ENCODE measurements at places on chromosomes 1 and 21.

GRCh38 chr1:179951383-179952144 lies 3.0 kb upstream of the CEP350 start:
- DNase-seq = no peak

- DNase-seq = no peak
Observed at GRCh38 chr1:232486006-232486405, 143.9 kb downstream of the SIPA1L2 start.

- no peak for DNase-seq
Observed at GRCh38 chr1:30737357-30738039, 14.1 kb upstream of the MATN1 start.

DNA sequence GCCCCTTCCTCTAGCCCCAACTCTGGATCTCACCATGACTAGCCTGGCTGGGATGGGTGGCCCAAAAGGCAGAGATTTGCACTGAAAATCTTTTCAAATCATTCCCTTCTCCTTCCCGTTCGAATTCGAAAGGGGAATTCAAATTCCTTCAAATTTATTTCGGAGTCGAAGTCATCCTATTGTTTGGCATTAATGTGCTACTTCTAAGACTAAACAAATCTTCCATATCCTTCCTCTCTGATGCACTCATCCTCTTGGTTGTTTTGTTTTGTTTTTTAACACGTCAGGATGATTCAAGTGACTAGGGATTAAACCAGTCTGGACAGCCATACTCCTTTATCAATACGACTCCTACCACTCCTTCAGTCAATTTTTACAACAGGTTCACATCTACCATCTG lies 95.5 kb upstream of the SGIP1 start:
- no peak for DNase-seq

- no peak for DNase-seq
Observed at GRCh38 chr1:87044840-87045239, 130.4 kb downstream of the HS2ST1 start.

- no peak for DNase-seq
Observed at GRCh38 chr1:1616838-1617237, 1.5 kb downstream of the MIB2 start.

DNA sequence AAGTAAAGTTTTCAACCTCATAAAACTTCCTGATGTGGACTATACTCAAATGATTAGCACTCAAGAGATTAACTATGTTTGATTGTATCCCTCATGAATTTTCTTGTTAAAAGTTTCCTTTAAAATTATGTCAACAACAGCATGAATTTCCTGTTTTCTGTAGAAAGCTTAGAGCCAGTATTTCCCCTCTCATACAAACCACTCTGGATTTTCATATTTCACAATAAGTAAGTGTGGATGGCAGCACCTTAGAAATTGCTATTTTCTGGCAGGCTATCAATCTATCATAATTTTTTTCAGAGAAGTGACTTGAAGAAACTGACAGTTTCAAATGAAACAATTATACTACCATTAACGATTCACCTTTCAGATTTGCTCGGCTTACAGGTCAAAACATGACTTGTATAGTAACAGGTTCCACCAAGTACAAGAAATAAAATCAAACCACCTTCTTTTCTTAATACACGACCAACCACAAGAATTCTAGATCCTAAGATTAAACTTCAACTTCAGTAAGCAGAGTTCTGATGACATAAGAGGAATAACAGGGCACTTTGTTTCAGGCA lies 20.8 kb downstream of the ELK4 start:
- DNase-seq = no peak

DNA sequence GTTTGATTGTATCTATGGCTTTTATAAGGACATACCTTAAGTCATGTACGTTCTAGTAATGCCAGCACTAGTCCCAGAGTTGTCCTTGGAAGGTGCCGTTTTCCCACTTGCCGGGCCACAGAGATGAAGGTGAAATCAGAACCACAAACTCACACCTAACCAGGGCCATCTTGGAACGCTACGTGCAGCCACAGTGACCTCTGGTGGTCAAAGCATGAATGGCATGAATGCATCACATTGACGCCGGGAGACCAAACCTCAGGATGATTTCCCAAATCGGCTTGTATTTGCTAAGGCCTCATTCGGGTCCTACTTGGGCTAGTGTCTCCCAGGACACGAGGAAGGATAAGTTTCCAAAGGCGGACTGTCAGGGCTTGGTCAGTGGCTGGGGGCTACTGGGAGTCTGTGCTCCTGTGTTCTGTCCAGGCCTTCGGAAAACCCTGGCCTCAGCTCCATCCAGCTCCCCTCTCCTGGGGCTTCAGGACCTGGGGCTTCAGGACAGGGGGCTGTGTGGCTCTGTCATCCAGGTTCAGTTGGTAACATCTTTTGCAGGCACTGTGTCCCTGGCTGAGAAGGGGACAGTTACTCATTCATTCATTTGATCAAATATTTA lies 260.5 kb downstream of the PRDM2 start:
- DNase-seq = peak; percentile 35

GRCh38 chr1:64458915-64459314 lies 11.0 kb upstream of the CACHD1 start:
- DNase-seq = no peak

All from activated T-helper 1 cell treated with anti-CD3 and anti-CD28 coated beads, Interleukin-2, amount 50 U/mL, for 16 hours (primary cell).